ENCODE measurements at places on chromosomes 2 and 18.

- DNase-seq = no peak
These were observed 1.4 kb upstream of the MALT1 start for GRCh38 chr18:58669731-58670378.

- DNase-seq = no peak
These were observed 929.7 kb downstream of the LRP1B start for GRCh38 chr2:141201016-141201565.

GRCh38 chr2:71562518-71562917, 109.2 kb downstream of the DYSF start:
- no peak for DNase-seq

GRCh38 chr18:44796429-44797428, 116.0 kb downstream of the SETBP1 start:
- DNase-seq = no peak

DNA sequence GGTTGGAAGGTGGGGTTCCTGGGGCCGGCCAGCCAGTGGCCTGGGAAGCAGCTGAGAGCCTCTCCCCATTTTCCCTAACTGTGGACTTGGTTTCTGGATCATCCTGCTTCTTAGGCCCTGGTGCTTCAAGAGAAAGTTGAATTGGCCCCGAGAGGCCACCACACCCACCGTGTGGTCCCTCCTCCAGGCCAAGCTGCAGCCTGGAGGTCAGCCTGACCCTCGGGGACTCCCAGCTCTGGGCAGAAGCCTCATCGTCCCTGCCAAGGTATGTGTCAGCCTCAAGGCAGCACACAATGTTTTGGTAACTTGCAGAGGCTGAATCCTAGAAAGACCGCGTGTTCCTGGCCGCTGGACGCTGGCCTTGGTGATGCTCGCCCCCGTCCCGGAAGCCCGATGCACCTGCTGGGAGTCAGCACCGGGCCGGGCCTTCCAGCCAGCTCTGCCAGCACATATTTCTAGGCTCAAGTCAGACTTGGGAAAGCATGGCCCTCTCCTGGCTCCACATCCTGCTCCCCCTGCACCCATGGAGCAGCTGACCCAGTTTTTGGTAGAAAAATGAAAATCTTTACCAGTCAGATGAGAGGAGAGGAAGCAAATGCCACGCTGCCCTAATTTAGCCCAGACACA, 72.6 kb downstream of the ACTR2 start:
- DNase-seq = no peak

DNA sequence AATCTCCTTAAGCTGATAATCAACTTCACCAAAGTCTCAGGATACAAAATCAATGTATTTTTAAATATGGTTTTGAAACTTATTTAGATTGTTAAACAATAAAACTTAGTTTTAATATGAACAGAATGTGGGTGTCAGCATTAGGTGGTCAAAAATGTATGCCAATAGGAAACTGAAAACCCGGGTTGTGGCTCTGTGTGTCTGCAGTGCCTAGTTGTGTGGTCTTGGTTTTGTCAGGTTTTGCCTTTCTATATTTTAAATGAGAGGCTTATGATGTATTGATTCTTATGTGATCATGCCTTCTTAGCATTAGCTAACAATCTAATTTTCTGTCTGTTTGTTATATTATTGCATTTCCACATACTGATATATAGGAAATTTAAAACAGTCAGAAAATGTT, 227.8 kb downstream of the ZNF407 start:
- DNase-seq = no peak

DNA sequence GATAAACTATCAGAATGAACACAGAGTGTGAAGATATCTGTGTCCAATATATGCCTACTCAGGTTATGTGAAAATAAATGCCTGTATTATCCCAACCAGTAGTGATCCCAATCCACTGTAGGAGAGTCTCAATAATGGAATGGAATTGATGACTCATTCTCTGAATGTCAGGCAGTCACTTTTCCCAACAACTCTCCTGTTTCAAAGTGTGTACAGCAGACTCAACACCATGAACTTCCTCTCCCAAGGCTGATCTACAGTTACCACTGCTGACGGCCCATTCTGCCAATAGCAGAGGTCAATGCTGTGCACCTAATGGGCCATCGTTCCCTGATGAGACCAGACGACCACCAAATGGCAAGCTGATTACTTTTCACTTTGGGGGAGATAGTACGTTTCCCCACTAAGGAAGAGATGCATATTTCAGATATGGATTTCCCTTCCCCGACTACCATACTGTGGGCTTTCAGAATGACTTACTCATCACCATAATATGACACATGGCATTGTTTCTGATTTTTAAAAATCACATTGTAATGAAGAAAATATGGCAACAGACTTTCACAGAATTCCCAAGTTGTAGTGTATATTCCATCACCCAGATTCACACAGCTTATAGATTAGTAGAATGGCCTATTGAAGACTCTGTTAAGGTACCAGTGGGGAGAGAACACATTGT, 601.7 kb upstream of the VRK2 start:
- DNase-seq = no peak

DNA sequence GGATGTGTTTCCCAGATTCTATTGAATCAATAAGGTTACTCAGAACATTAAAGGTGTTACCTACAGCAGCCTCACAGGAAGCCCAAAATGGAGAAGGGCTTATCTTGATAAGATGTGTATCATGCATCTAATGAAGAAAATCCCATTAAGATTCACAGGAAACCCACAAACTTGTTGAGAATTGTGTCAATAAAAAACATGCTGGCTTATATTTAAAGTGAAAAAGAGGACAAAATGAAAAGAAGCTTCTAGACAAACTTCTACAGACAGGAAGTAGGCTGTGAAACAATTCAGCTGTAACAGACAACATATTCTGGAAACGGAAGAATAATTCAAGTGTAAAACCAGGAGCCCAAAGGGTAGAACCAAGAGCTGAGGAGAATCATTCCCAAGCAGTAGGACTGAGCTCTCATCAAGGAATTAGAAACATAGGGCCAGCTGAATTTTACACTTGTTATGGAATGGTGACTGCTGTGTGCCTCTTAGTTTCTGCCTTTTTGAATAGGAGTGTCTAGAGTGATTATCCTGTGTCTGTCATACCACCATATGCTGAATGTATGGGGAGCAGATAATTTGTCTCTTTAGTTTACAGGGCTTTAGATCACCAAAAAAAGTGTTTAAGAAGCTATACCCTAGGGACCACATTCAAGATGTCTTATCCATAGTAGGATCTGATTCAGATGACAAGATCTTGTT, 9.6 kb downstream of the IMMT start:
- DNase-seq = no peak

- no peak for DNase-seq
These were observed 29.8 kb upstream of the TNS1 start for GRCh38 chr2:218032336-218033171.

DNA sequence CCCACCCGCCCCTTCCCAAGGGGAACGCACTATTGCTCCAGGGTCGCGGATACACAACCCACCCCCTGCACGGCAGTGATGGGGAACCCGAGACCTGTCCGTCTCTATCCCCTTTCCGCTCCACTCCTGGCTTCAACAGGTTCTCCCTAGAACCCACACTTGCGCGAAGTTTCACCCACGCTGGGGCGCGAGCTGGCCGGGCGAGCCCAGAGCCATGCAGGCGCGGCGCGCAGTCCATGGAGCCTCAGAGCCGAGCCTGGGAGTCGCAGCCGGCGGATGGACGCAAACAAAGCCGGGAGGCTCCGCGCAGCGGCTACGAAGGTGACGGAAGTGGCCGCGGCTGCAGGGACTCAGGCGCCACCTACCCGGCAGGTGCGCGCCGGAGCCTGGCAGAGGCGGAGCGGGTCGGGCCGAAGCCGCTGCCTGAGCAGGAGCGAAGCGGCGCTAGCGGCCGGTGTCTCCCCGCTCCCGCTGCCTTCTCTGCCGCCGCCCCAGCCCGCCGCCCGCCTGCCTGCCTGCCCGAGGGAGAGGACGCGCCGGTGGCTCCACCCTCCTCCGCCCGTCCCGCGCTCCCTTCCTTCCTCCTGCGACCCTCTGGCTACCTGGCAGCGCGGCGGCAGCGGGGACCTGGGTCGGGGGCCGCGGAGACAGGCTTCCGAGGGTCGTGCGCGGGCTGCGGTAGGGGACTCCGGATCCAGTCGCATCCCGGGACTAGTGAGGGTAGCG, 14.0 kb downstream of the ALPG start:
- peak; percentile 53 for DNase-seq

GRCh38 chr18:1075876-1076275, 171.2 kb downstream of the ADCYAP1 start:
- no peak for DNase-seq

DNA sequence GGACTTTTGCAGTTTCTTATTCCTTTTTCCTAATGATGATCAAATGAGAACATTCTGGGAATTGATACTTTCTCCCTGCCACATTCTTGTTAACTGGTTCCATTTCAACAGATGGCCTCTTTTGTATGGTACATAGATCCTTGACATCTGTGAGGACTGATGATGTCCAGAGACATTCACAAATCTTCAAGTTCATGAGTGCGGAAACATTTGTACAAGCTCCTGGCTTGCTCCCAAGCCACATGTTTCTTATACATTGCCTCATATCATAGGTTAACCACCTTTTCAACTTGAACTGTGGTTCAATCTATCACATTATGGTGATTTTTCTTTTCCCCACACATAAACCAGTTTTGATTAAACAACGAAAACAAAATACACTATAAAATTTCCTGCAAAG, 267.3 kb downstream of the CLIP4 start:
- DNase-seq = no peak

DNA sequence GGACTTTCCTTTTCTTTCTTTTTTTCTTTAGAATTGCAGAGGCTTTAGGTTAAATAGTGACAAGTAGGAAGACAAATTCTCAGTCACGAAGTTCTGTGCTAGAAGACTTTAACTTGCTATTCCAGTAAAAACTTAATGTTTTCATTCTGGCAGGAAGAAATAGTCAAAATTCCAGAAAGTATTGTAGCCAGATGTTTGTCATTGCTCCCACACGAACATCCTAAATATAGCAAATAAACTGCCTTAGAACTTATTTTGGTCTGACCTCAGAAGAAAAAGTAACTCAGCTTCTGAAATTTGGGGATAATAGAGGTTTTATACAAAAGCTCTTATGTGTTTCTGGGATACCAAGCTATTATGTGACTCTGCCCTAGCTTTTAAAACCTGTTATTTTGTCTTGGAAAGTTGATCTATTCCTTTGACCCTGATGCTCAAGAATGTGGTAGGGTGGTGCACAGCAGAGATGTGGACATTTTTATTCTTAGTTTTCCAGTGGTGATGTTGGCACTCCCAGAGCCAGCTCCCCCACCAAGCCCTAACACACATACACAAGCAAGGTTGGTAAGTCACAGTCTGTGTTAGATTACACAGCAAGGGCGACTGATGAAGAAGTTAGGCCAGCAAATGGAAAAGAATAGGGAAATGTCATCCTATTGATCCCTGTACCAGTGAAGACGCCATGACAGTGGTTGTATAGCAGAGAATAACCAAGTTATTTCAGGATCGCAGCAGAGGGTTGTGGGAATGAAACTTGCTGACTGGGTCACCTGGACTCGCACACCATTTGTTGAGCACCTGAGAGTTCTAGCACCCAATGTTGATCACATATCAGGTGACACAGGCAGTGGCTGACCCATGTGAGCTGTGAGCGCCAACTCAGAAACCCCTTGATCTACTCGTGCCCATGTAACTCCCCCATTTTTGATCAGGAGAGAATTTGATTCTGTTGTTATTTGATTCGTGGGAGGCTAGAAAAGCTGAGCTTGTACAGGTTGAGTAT, 23.7 kb downstream of the FARP2 start:
- DNase-seq = no peak

- no peak for DNase-seq
These were observed 190.4 kb downstream of the KIAA1328 start for GRCh38 chr18:37019157-37019827.

- no peak for DNase-seq
These were observed 293.8 kb upstream of the CHAC2 start for GRCh38 chr2:53473775-53474311.

GRCh38 chr18:45482286-45482685, 133.0 kb upstream of the SLC14A2 start:
- no peak for DNase-seq

DNA sequence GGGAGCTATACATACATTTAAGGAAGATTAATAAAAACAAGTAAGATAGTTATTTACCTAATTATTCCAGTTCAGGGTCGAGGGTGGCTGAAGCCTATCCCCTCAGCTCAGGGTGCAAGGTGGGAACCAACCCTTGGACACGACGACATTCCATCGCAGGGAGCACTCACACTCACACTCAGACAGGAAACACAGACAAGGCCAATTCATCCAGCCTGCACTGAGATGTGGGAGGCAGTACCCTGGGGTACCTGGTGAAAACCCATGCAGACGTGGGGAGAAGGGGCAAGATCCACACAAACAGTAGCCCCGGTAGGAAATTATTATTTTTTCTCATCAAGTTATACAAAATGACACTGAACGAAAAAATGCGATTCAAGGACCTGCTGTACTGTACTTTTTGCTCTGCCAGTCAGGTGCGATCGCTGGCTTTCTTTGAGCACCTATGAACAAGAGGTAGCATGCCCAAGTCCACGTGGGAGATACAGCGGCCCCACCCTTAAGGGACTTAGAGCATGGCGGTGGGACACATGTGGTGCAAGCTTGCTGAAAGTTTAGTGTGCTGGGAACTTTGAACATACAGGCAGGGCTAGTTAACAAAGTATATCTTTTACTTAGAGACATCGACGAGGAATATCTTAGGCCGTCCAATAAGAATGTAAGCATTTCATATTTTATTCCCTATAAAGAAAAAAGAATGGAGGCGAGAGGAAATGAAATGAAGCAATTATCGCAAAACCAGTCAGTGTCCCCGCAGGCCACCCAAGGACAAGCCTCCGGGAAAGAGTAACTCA, 624 bp downstream of the METTL8 start:
- DNase-seq = peak; percentile 12

GRCh38 chr2:120267348-120267747, 14.7 kb downstream of the RALB start:
- DNase-seq = no peak

DNA sequence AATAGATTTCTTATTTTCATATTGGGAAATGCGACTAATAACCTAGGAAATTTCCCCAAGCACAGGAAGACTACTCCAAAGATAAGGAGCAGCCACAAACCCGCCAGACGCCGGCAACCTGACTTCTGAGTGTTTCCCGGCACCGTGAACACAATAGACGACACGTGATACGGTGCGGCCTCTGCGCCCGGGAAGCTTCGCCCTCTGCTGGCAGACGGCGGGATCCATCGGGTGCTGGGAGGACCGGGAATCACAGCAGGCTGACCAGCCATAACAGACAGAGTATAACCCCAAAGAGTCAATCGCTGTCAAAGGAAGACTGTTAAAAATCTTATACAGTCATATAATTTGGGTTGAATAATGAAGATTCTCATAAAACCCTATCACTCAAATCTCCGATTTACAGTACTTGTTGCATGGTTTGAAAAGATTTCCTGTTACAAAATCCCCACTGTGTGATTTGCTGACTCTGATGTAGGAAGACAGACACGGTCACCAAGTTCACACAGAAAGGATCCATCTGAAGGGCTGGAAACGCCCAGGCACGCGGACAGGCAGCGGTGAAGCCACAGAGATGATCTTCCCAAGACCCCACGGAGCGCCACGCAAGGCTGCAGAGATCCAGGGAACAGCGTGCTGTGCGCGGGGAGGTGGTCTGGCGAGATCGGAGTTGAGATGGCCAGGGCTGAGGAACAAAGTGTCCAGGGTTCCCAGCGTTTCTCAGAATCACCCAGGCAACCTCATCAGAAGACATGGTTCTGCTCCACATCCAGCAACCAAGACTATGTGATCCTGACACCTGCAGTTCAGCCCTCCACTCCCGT, 73.8 kb downstream of the EIPR1 start:
- DNase-seq = peak; percentile 82

- DNase-seq = no peak
These were observed 25.6 kb downstream of the TACR1 start for GRCh38 chr2:75173740-75174139.

Measured in CD4-positive, alpha-beta T cell (primary cell).